ENCODE measurements at places on chromosomes 5 and 9.
A peak's percentile ranks its signal among the peaks of the same experiment; 100 is the strongest.

GRCh38 chr9:38339087-38339486 lies 53.4 kb upstream of the ALDH1B1 start:
- DNase-seq = no peak

DNA sequence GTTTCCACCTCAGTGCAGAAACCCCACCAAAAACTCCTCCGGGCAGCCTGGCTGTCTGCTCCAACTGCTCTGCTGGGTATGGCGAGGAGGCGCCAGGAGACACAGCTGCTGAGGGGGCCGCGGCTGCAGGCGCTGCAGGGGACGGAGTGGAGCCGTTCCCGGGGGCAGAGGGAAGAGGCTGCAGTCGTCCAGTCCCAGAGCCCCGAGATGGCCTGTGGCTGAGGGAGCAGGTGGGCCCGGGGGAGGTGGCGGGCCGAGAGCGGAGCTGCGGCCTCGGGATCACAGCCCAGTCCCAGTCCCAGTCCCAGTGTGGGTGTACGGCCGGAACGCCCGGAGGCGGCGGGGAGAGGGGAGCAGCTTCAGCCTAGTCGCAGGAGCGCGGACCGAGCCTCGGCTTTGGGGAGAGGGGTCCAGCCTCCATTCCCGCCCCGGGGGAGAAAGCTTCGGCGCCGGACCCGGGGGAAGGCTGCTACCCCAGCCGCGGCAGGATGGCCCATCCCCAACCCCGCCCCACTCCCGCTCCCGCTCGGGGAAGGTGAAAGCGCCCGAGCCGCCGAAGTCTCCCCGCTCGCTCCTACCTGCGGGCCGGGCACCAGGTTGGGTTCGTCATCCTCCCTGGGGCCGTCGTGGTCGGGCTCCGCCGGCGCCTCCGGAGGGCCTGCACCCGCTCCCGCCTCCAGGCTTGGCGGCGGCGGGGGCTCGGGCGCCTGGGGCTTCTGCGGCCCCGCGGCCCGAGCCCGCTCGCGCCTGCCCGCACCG lies 513 bp downstream of the FAM193B start:
- peak; percentile 61 for DNase-seq

GRCh38 chr5:97547999-97548738 lies 365.1 kb upstream of the RIOK2 start:
- DNase-seq = no peak

DNA sequence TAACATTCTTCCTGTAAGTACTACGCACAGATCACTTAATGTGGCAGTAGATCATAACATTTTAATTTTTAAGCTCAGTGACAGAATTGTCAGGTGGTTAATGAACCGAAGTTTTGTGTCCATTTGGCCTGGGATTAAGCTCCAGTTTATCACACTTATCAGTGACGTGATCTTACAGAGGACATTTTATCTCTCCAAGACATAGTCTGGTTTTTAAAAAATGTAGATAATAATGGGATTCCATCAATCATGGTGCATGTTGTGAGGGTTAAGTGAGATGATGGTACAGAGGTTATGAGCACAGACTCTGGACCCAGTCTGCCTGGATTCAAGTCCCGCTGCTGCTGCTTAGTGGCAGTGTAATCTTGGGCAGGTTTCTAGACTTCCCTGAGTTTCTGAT lies 66.0 kb upstream of the ZFAND5 start:
- DNase-seq = no peak

GRCh38 chr5:94777056-94777880 lies 158.8 kb downstream of the SLF1 start:
- DNase-seq = no peak

DNA sequence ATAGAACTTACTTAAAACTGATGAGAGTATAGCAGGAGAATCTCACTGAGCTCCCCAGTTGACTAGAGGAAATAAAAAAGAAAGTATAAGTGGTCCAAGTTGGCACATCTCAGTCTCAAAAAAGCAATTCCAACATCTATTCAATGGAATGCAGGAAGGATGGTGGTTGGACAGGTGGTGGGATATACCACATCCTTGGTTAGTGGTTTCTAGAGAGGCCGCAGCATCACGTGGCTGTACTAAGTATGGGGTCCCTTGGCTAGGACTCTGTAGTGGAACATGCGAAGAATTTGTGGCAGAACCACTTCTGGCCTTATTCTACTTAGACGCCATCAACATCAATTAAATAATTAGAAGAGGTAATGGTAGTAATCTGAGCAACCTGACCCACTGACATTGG lies 232.4 kb downstream of the SAXO1 start:
- no peak for DNase-seq

- DNase-seq = no peak
Observed at GRCh38 chr9:77679661-77680368, 31.7 kb upstream of the GNA14 start.

DNA sequence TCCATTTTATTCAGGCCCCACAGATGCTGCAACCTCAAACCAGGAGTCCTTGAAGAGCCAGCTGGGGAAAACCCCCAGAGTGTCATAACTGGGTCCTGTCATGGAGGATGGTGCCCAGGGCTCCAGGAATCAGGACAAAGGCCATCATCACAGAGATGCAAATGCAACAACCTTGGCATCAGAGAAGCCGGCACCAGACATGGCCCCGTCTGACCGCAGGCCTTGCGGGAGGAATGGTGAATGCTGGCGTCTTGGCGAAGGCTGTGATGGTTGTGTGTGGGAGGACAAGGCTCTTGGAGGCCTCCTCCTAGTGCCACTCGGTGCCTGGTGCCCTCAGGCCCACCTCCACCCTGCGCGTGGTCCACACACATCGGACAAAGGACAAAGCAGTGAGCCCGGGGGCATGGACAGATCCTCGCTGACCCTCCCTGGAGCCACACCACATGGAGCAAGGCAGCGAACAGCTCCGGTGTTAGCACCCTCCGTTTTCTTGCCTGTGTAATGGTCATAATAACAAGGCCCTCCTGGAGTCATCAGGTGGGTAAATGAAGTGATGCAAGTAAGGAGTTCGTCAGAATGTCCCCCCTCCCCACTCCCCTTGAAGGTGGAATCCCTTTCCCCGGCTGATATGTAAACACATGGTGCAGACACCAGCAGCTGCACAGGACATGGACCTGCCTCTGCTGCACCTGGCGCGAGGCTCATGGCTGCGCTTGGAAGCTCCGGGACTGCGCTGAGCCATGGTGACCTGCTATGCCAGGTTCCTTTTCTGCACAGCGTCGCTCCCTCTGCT lies 380.7 kb downstream of the IRX2 start:
- no peak for DNase-seq

- DNase-seq = peak; percentile 29
Observed at GRCh38 chr9:93898026-93898425, 57.1 kb downstream of the BARX1 start.

GRCh38 chr5:127331890-127332649 lies 41.5 kb downstream of the MEGF10 start:
- DNase-seq = no peak

- no peak for DNase-seq
Observed at GRCh38 chr9:120383611-120383998, 196.4 kb downstream of the CDK5RAP2 start.

- no peak for DNase-seq
Observed at GRCh38 chr9:83623679-83624076, 735 bp downstream of the IDNK start.

All from activated CD4-positive, CD25-positive, alpha-beta regulatory T cell treated with anti-CD3 and anti-CD28 coated beads, Interleukin-2, amount 50 U/mL, for 72 hours (primary cell).